ENCODE measurements at places on chromosomes 4 and X.
A peak's percentile ranks its signal among the peaks of the same experiment; 100 is the strongest.

DNA sequence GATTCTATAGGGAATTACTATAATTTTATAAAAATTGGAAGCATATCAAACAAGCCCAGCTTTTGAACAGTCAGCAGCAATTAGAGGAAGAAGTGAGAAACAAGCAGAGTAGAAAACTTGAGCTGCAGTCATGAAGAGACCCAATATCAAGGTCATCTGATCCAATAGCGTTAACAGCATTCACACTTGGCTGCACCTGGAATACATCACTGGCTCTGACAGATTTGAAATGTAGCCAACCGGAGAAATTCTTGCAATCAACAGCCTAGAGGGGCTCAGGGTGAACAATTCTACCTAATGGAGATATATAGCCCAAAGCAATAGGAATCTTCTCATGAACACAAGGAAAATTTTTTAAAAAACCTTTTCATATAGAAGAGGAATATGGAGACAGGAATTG is 13.6 kb downstream of the DDX53 start:
- DNase-seq, result no peak

DNA sequence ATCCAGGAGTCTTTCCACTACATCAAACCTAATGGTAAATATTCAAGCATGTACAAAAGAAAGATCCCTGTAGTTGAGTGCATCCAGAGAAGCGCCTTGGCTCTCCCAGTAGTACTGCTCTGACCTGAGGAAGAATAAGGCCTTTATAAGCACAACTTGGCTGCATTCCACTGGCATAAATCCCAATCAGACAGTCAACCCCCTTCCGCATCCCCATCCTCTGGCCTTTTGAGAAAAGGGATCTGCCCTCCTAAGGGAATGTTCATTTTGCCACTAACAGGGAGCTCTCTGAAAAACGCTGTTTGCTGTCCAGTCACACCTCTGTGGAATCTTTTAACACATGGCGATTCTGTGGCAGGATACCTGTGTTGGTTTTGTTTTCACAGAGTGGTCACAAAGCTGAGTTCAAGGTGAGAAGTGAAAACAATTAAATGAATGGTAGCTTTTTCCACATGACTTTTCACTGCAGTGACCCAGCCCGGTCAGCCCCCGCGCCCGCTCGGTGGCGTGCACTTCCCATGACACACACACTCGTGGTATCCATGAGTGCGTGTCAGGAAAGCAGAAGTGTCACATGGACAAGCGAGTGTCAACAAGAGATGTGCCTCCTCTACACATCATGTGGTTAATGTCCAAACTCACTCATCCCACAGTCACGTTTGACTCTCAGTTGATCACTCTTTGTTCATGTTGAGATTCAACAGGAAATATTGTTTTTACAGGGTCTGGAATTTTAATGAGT is 112.2 kb upstream of the ENPP6 start:
- DNase-seq, result no peak

GRCh38 chr4:89166971-89167475 is 55.7 kb downstream of the TIGD2 start:
- no peak for DNase-seq

DNA sequence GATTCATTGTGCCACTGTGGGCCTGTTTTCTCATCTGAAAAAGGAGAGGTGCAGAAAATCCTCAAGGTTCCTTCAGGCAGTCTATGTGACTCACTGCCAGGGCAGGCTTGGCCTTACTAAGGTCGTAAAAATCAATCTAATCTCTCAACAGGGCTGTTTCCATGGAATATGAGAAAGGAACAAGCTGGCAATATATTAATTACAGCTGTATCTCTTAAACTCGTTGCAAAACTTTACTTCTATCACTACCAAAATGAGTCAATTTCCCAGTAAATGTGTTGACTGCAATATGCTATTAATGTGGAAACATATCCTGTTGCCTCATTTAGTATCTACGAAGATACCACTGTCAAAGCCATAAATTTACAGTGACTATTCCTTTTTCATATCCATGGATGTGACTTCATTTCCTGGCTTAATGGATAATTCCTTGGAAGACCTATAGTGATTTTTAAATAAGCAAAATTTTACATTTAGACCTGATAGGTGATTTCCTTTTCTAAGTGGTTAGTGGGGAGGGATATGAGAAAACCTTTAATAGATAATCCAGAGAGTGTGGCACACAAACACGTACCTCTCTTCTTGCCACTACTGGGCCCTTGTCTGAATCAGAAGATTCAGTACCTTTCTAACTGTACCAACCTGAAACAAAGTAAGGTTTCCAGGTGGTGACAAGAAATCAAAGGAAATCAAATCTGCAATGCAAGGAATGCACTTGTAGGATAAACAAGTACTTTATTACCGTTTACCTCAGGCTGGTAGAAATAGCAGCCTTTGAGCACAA is 127.4 kb upstream of the FTHL17 start:
- DNase-seq, result no peak

DNA sequence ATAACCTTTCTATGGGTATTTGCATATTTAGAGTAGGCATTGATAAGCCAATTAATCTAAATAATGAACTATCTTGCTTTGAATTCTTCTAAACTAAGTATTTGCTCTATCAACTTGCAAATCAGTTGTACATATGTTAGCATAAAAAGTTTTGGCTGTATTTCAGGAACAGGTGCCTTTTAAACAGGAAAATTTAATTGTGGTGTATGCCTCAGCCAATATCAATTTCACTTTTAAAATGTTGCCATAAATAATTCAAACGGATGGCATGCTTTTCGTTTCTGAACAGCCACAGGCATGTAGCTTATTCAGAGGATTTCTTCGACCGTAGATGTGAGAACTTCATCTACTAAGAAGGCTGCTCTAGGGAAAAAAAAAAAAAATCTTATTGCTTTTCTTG is 99.9 kb downstream of the DCLK2 start:
- DNase-seq, result no peak

DNA sequence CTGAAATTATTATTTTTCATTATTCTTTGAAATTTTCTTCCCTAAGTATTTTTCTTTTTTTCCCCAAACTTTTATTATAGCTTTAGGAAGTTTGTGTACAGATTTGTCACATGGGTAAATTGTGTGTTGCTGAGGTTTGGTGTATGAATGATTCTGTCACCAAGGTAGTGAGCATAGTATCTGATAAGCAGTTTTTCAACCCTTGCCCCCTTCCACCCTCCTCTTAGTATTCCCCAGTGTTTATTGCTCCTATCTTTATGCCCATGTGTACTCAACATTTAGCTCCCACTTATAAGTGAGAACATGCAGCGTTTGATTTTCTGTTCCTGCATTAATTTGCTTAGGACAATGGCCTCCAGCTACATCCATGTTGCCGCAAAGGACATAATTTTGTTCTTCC is 103.9 kb upstream of the MAGEB2 start:
- DNase-seq, result no peak

- peak; percentile 32 for DNase-seq
Observed at GRCh38 chr4:86594559-86595425, 677 bp downstream of the PTPN13 start.

DNA sequence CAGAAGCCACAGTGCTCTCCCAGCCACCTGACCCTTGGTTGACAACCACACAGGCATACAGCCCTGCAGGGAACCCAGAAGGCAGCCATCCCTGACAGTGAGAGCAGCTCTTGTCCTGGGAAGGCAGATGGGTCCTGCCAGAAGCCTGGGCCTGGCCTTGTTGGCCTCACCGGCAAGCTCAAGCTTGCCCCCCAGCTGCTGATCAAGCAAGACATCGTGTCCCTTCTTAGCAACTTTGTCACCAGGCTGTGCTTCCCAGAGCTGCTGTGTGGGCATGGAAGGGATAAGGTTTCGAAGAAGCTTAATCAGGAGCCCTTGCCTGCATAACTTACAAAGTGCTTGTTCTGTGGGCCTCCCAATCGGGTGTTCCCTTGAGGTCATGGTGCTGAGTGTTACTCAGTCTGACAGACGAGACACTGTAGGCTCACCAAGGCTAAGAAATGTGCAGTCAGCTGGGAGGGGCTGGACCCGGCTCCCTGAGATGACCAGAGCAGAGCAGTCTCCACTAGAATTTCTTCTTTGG is 6.8 kb upstream of the ABLIM2 start:
- DNase-seq, result no peak

GRCh38 chr4:168853770-168854169 is 156.3 kb downstream of the CBR4 start:
- no peak for DNase-seq

GRCh38 chr4:127782275-127783025 is at the start of gene HSPA4L:
TSS of gene HSPA4L (plus strand) at chr4:127782322. CDS start at chr4:127782551, 229 bp downstream.
- peak; percentile 62 for DNase-seq

- DNase-seq, result no peak
Observed at GRCh38 chr4:16659079-16659478, 239.4 kb downstream of the LDB2 start.

GRCh38 chr4:129342819-129343408 is 247.0 kb downstream of the C4orf33 start:
- DNase-seq, result no peak

DNA sequence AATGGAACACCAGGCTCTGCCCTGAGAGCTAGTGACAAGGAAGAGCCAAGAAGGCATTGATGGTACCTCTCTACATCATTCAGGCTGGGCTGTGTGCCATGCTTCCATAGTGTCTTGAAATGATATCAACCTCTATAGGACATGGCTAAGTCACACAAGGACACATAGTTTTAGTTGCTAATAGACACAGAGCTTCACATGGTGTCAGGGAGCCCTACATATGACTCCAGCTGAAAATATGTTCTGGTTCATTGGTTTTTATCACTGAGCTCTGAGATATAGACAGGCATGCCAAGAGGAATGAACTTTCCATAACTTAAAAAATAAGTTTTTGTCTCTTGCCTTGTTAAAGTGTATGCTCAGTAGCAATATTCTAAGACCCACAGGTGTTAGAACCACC is 72.1 kb upstream of the PRKG2 start:
- no peak for DNase-seq

GRCh38 chrX:35382966-35383365 is 415.2 kb upstream of the MAGEB16 start:
- DNase-seq, result no peak

- DNase-seq, result no peak
Observed at GRCh38 chr4:9979101-9979701, 42.1 kb downstream of the SLC2A9 start.

GRCh38 chrX:19462879-19463278 is 52.4 kb downstream of the MAP3K15 start:
- no peak for DNase-seq

- DNase-seq, result no peak
Observed at GRCh38 chr4:90237751-90238530, 110.7 kb downstream of the CCSER1 start.

DNA sequence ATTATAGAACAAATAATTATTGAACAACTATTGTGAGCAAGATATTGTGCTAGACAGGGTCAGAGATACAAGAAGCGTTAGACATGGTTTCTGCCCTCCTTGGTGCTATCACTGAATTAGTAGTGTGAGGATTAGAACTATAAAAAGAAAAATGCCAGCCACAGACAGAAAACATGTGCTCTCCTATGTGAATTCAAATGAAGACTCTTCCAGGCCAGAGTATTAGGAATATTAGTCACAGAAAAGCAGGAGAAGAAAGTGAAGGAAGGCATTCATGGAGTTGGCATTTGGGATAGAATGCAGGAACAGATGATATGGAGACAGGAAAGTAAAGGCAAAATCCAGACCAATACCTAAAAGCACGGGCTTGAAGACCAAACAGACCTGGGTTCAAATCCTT is 179.6 kb upstream of the TENM3 start:
- no peak for DNase-seq

GRCh38 chr4:10611673-10612072 is 72.9 kb downstream of the CLNK start:
- DNase-seq, result no peak

DNA sequence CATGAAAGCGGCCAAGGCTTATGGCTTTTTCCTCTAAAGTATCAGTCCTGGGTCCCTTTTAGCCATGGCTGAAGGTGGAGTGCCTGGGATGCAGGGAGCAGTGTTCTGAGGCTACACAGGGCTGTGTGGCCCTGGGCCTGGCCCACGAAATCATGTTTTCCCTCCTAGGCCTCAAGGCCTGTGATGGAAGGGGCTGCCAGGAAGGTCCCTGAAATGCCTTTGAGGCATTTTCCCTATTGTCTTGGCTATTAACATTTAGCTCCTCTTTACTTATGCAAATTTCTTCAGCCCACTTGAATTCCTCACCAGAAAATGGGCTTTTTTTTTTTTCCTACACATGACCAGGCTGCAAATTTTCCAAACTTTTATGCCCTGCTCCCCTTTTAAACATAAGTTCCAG is 657.0 kb downstream of the DACH2 start:
- no peak for DNase-seq

GRCh38 chrX:2863646-2864045 is 34.9 kb downstream of the GYG2 start:
- DNase-seq, result no peak

DNA sequence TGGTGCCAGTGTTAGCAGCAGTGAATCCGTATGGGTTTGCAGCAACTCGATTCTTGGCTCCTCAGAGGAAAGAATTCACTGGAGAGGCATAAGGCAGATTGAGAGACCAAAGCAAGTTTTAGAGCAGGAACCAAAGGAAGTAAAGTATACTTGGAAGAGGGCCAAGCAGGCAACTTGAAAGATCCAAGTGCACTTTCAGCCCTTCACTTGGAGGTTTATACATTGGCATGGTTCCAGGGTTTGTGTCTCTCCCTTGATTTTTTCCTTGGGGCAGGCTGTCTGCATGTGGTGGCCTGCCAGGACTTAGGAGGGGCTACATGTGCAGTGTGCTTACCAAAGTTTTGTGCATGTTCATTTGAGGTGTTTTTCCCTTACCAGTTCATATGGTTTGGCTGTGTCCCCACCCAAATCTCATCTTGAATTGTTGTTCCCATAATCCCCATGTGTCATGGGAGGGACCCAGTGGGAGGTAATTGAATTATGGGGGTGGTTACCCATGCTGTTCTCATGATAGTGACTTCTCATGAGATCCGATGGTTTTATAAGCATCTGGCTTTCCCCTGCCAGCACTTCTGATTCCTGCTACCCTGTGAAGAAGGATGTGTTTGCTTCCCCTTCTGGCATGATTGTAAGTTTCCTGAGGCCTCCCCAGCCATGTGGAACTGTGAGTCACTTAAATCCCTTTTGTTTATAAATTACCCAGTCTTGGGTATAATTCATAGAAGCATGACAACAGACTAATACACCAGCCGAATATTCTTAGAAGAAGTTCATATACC is 86.2 kb upstream of the TSPAN5 start:
- no peak for DNase-seq

GRCh38 chr4:69104719-69105275 is 8.5 kb downstream of the UGT2B7 start:
- no peak for DNase-seq

GRCh38 chr4:145792429-145792828 is 112.5 kb downstream of the C4orf51 start:
- no peak for DNase-seq

GRCh38 chr4:146643812-146644401 is 5.2 kb downstream of the POU4F2 start:
- DNase-seq, result no peak

Measured in heart left ventricle (tissue), 16 donors.